ENCODE measurements at places on chromosomes 6 and 20.

DNA sequence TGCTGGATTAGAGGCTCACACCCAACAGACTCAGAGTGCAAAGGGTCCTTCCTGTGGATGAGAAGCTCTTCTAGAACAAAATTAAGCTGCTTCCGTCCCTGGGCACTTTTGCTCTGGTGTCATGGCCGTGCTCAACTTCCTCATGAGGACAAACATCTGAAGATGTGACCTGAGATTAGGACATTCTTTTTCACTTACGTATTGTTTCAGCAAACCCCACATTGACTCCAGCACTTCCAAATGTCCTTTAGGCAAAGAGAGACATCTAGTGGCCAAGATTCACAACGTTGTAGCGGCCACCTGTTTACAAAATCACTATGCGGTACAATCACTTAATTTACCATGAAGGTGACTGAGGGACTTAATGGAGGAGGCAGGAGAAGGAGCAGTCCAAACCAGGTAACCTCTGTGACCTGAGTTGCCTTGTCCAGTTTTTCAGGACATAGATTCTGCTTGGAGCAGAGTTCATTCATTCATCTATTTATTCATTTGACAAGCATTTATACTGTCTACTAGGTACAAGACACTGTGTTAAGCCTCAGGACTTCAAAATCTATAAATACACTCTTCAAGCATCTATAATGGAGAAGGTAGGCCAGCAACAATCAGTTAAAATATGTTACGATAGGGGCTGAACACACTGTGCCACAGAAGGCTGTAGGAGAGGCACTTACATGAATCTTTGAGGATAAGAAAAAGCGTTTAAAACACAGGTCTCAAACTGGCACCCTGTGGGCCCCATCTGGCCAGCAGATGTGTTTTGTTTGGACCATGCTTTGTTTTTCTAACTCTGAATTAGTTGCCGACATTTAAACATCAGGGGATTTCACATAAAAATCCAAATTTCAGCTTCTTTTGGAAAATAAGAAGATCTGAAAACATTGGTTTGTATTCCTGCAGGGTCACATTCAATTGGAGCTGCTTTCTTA lies 5.6 kb upstream of the ADGRF1 start:
- DNase-seq, result no peak

- no peak for DNase-seq
These were observed 170.5 kb downstream of the GPX5 start for GRCh38 chr6:28696167-28696566.

DNA sequence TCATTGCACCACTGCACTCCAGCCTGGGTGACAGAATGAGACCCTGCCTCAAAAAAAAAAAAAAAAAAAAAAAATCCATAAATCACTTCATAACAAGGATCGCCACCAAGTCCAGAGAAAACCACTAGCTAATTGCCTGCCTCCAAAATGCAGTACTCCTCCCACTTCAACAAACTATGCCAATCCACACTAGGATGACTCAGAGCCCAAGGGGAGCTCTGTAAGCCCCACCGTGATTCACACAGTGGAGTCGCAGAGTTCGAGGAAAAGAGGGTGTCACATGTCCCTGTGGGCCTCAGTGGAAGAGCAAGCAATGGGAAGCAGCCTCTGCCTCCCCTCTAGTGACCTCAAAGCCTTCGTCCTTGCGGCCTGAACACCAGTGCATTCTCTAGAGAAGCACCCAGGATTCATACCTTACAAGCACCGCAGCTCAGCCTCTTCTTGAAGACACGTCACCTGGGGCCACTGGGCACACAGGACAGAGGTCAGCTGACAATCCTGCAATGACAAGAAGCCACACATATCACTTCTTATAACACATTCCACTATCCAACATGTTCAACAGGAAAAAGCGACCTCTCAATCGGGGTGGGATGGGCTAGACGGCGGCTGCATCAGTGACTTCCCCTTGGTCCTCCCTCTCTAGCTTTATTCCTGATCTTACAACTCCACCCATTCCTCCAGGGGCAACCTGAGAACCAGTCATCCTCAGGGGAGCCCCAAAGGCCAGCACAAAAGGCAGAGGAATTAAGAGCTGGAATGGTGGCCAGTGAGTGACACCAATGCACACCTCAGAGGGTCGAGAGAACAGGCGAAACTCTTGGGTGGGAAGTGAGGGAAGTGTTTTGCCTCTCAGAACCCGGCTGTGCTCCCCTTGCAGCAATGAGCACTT lies 8.9 kb downstream of the SNHG17 start:
- DNase-seq, result no peak

GRCh38 chr6:18545726-18546125 lies 158.6 kb downstream of the RNF144B start:
- no peak for DNase-seq

GRCh38 chr6:48183811-48184605 lies 73.0 kb upstream of the PTCHD4 start:
- DNase-seq, result no peak

Measured in stimulated activated CD4-positive, alpha-beta T cell treated with anti-CD3 and anti-CD28 coated beads, Interleukin-12 subunit alpha, Interleukin-12 subunit beta, amount 100 ng/mL, for 24 hours (primary cell).